GM12878 (cell line): ENCODE measurements at places on chromosomes 5 and 9.

- no peak for DNase-seq
Observed at GRCh38 chr5:34604119-34604675, 51.9 kb upstream of the RAI14 start.

- no peak for DNase-seq
Observed at GRCh38 chr9:128108269-128109049, 19.1 kb downstream of the PTGES2 start.

DNA sequence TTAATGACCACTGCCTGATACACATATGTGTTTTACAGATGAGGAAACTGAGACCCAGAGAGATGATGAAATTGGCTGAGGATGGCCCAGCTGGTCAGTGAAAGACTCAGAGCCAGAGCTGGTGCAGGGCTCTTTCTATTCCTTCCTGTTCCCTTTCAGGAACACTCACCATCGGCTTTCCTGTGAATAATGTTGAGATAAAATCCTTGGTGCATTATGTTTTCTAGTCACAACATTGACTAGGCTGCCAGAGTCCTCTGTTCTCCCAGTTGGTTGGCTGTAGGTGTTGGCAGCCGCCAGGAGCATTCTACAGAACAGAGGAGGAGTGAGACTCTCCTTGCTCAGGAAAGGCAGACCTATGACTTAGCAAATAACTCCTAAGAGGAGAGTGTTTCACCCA lies 14.8 kb downstream of the TGFBI start:
- no peak for DNase-seq

- DNase-seq = no peak
Observed at GRCh38 chr9:98870782-98871557, 63.5 kb downstream of the GALNT12 start.

DNA sequence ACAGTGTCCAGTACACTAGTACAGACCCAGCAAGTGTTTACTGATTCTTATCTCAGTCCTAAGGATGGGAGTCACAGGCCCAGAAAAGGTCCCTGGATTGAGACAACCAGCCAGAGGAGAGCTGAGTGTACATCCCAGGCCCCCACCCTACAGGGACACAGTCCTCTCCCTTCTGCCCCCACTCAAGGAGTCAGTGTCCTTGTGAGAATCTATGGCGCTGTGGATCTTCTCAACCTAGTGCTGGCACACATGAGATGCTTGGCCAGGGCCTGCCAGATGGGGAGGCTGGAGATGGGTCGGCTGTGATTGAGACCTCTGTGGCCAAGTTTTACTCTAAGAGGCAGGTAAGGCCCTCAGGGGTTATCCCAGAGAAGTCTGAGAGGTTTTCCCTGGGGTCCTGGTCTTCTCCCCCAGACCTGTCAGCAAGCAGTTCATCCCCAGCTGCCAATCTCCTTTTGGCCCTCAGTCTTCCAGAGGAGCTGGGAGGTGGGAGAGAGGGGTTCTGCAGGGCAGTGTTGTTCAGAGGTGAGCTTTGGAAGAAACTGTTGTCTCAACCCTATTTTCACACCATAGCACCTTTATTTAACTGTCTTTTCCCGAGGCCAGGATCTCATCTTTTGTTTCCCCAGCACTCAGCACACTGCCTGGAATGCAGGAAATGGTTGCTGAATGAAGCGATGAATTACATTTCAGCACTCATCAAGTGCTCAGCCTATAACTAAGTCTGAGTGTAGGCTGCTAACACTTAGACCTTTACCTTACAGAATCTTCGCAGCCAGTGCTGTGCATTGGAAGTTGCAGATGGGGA lies 3.2 kb upstream of the NSD1 start:
- no peak for DNase-seq

DNA sequence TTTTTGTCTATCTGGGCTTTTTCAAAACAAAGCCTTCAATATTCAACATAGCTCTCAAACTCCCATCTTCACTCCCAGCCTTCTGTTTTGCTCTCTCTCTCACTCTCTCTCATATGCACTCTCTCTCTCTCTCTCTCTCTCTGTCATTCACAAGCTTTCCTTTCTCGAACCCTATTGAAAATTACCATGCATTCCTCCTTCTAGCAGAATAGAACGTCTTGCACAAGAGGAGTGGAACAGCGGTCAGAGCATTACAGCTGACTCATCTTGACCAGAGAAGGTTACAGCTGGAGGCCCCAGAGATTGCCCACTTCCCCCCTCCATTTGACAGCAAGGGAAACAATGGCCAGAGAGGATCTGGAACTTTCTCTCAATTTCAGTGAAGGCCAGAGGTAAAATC lies 51.0 kb upstream of the LIFR start:
- DNase-seq = no peak
